Activated naive CD8-positive, alpha-beta T cell treated with anti-CD3 and anti-CD28 coated beads, Interleukin-2, amount 10 ng/mL, durations not matched to agents 7 days and 5 days (primary cell): ENCODE measurements at places on chromosomes 12 and 14.

GRCh38 chr14:95132760-95133159 is 24.6 kb downstream of the DICER1 start:
- H3K4me1 ChIP-seq: peaks cover 5% of the 10 kb centered on the region
- no peaks in the 10 kb centered on the region for H3K27me3 ChIP-seq
- peaks cover 24% of the 10 kb centered on the region for H3K36me3 ChIP-seq
- no peak for DNase-seq
- no peak overlapping the region for H3K4me3 ChIP-seq
- H3K27ac ChIP-seq: no peak overlapping the region

DNA sequence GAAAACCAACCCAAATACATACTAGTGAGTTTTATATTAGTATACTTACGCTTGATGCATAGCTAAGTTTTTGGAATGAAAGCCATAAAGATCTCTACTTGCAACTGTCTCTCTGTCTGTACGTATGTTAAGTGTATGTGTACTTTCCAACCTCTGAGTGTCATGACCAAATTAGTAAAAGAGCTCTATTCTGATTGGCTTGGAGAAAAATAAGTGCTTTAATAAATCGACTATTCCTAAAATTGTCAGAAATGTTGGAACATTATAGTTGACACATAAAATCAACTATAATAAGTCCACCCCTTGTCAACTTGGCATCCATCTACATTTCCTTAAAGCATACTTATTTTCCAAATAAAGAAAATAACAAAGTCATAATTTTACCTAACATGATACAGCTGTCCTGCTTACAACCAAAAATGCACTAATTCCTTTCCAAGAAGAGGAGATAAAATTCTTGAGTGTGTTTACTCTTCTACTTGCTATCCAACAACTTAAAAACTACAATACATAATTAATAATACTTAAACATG is 507.4 kb upstream of the ATP2B1 start:
- no peaks in the 10 kb centered on the region for H3K36me3 ChIP-seq
- no peak for DNase-seq
- no peaks in the 10 kb centered on the region for H3K27me3 ChIP-seq

DNA sequence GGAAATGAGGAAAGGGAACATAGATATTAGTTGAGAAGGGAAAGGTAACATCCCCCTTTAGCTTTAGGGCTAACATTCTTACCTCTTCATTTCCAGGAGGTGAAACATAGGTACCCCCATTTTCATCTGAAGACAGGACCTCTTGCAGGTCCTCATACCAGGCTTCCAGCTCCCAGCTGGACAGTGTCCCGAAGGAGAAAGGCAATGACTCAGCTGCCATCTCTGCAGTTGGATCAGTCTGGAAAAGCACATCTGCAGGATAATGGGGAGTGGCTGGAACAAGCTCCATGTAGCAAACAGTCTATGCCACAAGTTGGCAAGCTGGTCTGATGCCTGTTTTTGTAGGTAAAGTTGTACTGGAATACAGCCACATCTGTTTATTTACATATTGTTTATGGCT is 3.1 kb downstream of the DDIT3 start:
- peaks cover 37% of the 10 kb centered on the region for H3K4me1 ChIP-seq
- peak overlapping the region; percentile 42 for H3K4me3 ChIP-seq
- no peaks in the 10 kb centered on the region for H3K27me3 ChIP-seq
- DNase-seq: no peak
- peaks cover 45% of the 10 kb centered on the region for H3K36me3 ChIP-seq

DNA sequence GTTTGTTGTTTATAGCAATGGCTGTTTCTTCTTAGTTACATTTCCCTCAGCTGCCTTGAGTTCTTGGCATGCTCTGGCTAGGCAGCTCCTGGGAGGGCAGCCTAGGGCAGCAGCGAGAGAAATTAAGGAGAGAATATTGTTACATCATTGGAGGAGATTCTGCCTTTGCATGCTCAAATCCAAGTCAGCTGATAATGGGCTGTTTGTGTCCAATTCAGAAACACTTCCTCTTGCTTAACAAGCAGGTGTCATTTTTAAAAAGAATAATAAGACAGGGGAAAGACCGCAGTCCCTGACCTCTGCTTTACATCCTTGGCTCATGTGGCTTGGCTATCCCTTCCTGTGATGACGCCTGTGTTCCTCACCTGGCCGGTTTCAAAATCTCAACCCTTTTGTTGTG is 76.9 kb downstream of the ESR2 start:
- H3K4me1 ChIP-seq: peaks cover 2% of the 10 kb centered on the region
- no peaks in the 10 kb centered on the region for H3K27me3 ChIP-seq
- H3K27ac ChIP-seq: no peak overlapping the region
- H3K4me3 ChIP-seq: no peak overlapping the region

- H3K36me3 ChIP-seq: no peaks in the 10 kb centered on the region
- no peak overlapping the region for H3K27ac ChIP-seq
- no peak overlapping the region for H3K4me3 ChIP-seq
- DNase-seq: no peak
These were observed 8.2 kb downstream of the ULK1 start for GRCh38 chr12:131902332-131903241.

GRCh38 chr12:108702595-108703320 is 28.6 kb downstream of the CORO1C start:
- H3K36me3 ChIP-seq: peaks cover 23% of the 10 kb centered on the region
- H3K4me1 ChIP-seq: peaks cover 17% of the 10 kb centered on the region
- DNase-seq: no peak
- H3K27ac ChIP-seq: no peak overlapping the region
- H3K4me3 ChIP-seq: no peak overlapping the region

DNA sequence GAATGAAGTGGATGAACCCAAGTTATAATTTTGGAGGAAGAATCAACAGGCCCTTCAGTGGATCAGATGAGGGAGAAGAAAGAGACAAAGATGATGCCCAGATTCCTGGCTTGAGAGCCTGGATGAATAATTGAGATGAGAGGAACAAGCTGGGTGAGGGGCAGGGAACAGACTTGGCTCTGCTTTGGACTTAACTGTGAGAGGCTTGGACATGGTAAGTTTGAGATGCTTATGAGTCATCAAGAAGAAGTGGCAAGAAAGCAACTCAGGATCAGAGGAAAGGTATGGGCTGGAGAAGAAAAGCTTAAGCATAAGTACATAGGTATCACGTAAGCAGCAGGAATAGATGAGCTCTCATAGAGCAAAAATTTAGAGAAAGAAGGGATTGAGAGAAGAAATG is 55.3 kb downstream of the FIGNL2 start:
- H3K27me3 ChIP-seq: no peaks in the 10 kb centered on the region
- no peak for DNase-seq
- no peak overlapping the region for H3K4me3 ChIP-seq
- H3K27ac ChIP-seq: no peak overlapping the region
- H3K4me1 ChIP-seq: no peaks in the 10 kb centered on the region

GRCh38 chr12:92912052-92912451 is 17.0 kb downstream of the EEA1 start:
- peak overlapping the region; percentile 42 for H3K27ac ChIP-seq
- no peak for DNase-seq
- peaks cover 30% of the 10 kb centered on the region for H3K4me1 ChIP-seq
- H3K27me3 ChIP-seq: no peaks in the 10 kb centered on the region

GRCh38 chr14:103880348-103881267 is 33.2 kb upstream of the PPP1R13B start:
- no peak for DNase-seq
- H3K27ac ChIP-seq: peak overlapping the region; percentile 25
- H3K36me3 ChIP-seq: no peaks in the 10 kb centered on the region
- H3K4me3 ChIP-seq: peak overlapping the region; percentile 69
- peaks cover 2% of the 10 kb centered on the region for H3K27me3 ChIP-seq
- H3K4me1 ChIP-seq: peaks cover 12% of the 10 kb centered on the region

- H3K36me3 ChIP-seq: no peaks in the 10 kb centered on the region
- H3K27ac ChIP-seq: no peak overlapping the region
- no peak for DNase-seq
- H3K4me1 ChIP-seq: no peaks in the 10 kb centered on the region
These were observed 25.7 kb downstream of the C14orf132 start for GRCh38 chr14:96064866-96065265.

- no peak overlapping the region for H3K4me3 ChIP-seq
- H3K36me3 ChIP-seq: no peaks in the 10 kb centered on the region
- no peaks in the 10 kb centered on the region for H3K27me3 ChIP-seq
These were observed 23.4 kb upstream of the FBRSL1 start for GRCh38 chr12:132466241-132467201.

- H3K27ac ChIP-seq: no peak overlapping the region
- H3K27me3 ChIP-seq: peaks cover 12% of the 10 kb centered on the region
- no peak for DNase-seq
- no peaks in the 10 kb centered on the region for H3K36me3 ChIP-seq
These were observed 180.2 kb downstream of the CACNA1C start for GRCh38 chr12:2233034-2233433.

DNA sequence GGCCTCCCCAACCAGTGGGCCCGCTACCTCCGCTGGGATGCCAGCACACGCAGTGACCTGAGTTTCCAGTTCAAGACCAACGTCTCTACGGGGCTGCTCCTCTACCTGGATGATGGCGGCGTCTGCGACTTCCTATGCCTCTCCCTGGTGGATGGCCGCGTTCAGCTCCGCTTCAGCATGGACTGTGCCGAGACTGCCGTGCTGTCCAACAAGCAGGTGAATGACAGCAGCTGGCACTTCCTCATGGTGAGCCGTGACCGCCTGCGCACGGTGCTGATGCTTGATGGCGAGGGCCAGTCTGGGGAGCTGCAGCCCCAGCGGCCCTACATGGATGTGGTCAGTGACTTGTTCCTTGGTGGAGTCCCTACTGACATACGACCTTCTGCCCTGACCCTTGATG is 73.0 kb downstream of the NRXN3 start:
- no peak for DNase-seq
- H3K36me3 ChIP-seq: no peaks in the 10 kb centered on the region
- no peak overlapping the region for H3K27ac ChIP-seq
- no peaks in the 10 kb centered on the region for H3K4me1 ChIP-seq

DNA sequence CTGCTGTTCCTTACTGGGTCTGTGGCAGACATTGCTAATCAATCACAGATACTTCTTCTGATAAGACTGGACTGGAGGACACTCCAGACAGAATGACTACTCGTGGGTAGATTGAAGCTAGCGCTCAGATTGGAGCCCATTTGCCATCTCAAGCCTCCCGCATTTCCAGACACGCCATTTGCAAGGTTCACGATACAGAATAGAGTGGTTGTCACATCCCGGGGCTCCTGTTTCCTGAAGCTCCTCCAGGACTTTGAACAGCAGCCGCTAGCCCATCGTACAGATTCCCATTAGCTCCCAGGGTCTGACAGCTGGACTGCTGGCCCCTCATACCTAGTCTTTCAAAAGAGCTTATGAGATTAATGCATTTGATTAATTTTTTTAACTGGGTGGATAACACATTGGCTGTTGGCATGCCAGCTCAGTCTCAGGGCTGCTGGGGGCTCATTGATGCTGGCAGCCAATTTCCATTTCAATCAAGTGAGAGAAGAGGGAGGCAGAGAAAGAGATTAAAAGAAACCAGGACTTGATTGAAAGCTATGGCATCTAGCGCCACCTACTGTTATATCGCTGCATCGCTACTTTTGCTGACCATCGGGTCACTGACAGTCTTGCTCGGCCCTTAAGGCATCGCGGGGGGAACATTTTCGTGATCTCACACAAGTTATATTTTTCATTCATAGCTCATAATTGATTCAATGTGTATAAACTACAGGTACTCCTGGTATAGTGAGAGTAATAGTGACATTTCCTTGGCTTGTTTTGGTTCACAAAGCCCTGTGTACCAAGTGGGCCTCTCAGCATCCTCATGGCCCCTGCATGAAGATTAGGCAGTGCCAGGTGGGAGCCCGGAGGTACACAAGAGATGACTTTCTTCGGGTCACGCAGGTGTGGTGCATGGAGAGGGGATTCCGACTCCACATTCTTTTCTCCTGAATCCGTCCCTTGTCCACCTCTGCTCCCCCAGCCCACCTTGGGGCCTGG is 78.6 kb downstream of the CCDC60 start:
- H3K27me3 ChIP-seq: peaks cover 3% of the 10 kb centered on the region
- H3K36me3 ChIP-seq: no peaks in the 10 kb centered on the region
- no peaks in the 10 kb centered on the region for H3K4me1 ChIP-seq
- H3K4me3 ChIP-seq: no peak overlapping the region
- no peak overlapping the region for H3K27ac ChIP-seq

- no peak for DNase-seq
- peaks cover 8% of the 10 kb centered on the region for H3K27me3 ChIP-seq
- H3K4me3 ChIP-seq: peak overlapping the region; percentile 1
These were observed 37.7 kb upstream of the TXNRD1 start for GRCh38 chr12:104177663-104178501.

DNA sequence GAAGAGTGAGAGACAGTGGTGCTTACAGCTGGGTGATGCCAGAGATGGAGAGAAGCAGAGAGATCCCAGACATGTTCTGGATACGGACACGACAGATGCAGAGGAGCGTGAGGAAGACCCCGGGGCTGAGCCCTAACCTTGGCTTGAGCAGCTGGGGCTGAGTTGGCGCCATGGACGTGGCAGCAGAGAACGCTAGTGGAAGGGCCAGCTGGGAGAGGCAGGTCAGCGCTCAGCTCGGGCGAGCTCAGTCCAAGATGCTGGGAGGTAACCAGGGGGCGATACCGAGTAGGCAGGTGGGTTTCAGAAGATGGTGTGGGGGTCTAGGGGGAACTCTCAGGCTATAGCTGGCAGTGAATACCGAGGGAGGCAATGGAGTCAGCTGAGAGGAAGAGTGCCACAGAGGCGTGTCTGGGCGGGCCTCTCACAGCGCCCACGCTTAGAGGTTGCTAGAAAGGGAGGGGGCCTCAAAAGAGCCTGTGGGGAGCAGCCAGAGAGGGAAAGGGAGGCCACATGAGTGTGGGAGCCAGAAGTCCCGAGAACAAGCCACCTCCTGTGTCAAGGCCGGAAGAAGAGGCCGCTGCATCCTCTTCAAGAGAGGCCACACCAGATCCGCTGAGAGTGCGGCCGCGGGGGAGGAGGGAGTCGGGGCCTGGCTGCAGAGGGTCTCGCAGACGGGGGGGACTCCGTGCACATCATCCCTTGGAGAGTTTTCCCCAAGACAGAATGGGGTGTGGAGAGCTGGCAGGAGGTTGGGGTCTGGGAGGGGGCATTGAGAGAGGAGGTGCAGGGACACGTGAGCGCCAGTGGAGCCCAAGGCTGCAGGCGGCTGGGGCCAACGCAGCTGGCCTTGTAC is 57.0 kb upstream of the DIO3 start:
- no peaks in the 10 kb centered on the region for H3K36me3 ChIP-seq
- no peak overlapping the region for H3K4me3 ChIP-seq

- no peaks in the 10 kb centered on the region for H3K36me3 ChIP-seq
- no peak overlapping the region for H3K27ac ChIP-seq
- no peak overlapping the region for H3K4me3 ChIP-seq
- H3K27me3 ChIP-seq: peaks cover 2% of the 10 kb centered on the region
- DNase-seq: no peak
- H3K4me1 ChIP-seq: no peaks in the 10 kb centered on the region
These were observed 10.3 kb upstream of the SERPINA3 start for GRCh38 chr14:94601884-94602391.

GRCh38 chr12:98185606-98186005 is 329.8 kb upstream of the TMPO start:
- H3K36me3 ChIP-seq: no peaks in the 10 kb centered on the region
- no peaks in the 10 kb centered on the region for H3K4me1 ChIP-seq
- no peak for DNase-seq
- no peaks in the 10 kb centered on the region for H3K27me3 ChIP-seq
